Frontal cortex (tissue), 4 donors: ENCODE measurements at places on chromosomes 11 and 22.

DNA sequence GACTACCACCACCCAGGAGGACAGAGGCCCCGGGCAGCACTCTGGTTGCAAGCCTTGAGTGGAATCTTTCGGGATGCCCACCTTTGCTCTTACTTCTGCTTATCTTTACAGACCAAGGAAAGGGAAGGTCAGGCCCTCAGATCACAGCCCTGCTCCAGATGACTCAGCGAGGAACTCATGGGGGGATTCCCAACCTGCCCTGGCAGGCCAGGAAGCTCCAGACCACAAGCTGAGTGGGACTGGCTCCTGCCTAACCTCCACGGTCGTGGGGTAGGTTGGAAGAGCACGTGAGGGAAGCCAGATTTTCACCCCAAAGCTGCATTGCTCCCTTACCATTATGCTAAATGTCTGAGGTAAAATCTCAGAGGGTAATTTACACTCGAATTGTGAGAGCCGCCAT, 11.8 kb downstream of the TBC1D10A start:
- DNase-seq: no peak

DNA sequence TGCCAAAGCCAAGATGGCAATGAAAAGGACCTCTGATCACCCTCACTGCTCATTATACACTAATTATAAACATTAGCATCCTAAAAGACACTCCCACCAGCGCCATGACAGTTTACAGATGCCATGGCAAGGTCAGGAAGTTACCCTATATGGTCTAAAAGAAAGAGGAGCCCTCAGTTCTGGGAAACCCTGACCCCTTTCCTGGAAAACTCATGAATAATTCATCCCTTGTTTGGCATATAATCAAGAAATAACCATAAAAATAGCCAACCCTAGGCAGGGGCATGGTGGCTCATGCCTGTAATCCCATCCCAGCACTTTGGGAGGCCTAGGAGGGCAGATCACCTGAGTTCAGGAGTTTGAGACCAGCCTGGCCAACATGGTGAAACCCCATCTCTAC, 12.7 kb upstream of the CAPN5 start:
- DNase-seq: no peak

- peak; percentile 28 for DNase-seq
Measured at GRCh38 chr22:37564111-37564711, 3.9 kb downstream of the CDC42EP1 start.

DNA sequence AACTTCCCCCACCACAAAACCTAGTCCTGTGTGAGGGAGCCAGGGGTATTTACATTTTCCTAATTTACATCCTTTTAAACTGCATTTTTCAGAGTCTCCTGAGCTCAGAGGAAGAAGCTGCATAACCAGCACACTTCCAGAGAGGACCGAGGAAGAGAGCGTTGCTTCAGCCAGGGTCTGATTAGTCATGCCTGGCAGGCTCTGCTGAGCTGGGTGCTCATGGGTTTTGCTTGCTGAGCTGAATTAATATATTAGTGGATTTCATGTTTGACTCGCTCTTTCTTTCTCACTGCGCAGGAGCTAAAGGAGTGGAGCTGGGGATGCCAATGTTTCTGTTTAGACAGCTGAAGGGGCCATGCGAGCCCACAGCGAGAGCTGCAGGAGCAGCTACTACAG, 539.3 kb upstream of the B3GAT1 start:
- DNase-seq: no peak

GRCh38 chr11:3981084-3981633, 113.4 kb upstream of the RRM1 start:
- no peak for DNase-seq

DNA sequence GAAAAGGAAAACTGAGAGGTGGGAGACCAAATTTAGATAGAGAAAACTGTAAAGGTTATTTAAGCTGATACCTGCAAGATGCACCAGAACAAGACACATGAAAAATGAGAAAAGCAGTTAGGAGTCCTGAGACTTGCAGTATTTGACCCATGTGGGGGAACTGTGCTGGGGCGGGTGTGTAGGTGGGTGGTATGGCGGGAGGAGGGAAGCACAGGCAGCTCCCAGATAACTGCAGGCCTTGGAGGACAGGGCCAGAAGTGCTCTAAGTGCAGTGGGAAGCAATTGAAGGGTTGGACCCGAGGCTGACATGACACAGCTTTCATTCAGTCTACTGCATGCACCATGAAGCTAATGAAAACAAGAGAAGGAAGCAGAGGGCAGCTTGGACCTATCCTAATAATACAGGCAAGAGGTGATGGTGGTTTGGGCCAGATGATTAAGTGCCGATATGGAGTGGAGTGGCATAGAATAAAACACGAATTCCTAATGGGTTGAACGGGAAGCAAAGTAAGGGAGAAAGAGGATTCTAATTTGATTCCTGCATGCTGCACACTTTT, 48.0 kb upstream of the ANO3 start:
- no peak for DNase-seq

GRCh38 chr11:111923351-111923788, 4.7 kb downstream of the C11orf52 start:
- no peak for DNase-seq

DNA sequence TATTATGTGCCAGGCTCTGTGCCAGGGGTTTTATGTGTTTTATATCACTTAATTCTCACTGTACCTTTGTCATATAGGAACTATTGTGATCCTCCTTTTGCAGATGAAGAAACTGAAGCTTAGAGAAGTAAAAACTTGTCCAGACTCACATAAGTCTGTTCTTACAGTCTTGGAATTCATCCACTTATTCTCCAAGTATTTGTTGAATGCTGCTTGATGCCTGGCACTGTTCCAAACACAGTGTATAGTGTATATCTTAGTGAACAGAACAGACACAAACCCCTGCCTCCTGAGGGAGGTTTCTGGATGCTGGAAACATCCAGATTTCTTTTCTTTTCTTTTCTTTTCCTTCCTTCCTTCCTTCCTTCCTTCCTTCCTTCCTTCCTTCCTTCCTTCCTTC, 29.0 kb upstream of the FGF3 start:
- DNase-seq: no peak

DNA sequence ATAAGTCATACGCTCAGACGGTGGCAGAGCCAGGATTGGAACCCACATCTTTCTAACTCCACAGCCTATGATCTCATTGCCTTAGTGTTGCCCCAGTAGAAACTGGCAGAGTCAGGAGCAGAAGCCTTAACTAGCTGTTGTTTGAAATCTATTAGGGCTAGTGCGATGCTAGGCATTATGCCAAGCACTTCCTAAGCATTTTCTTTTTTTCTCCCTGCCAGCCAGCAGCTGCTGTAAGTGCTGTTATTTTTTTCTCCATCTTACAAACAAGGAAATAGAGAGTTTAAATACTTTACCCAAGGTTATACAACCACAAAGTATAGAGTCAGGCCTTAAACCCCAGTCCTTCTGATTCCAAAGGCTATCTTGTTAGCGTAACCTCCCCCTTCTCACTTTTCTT, 161.0 kb upstream of the SORL1-AS1 start:
- DNase-seq: no peak

GRCh38 chr11:119750056-119750455, 21.1 kb upstream of the NECTIN1 start:
- DNase-seq: no peak

DNA sequence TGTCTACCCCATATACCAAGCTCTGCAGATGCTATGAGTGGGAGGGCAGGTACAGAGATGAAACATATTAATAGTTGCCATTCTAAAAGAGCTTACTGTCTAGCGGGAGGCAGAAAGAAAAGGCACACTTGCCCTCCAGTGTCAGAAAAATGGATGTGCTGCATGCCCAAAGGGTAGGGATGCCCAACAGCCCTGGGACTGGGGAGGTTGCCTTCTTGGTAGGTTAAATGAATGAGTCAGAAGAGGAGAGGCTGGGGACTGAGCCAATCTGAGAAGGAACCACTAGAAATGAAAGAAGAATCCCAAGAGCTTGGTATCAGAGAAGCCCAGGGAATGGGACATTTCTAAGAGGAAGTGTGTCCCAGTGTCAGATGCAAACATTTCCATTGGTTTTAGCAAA, 1.2 kb downstream of the BIRC3 start:
- DNase-seq: no peak

DNA sequence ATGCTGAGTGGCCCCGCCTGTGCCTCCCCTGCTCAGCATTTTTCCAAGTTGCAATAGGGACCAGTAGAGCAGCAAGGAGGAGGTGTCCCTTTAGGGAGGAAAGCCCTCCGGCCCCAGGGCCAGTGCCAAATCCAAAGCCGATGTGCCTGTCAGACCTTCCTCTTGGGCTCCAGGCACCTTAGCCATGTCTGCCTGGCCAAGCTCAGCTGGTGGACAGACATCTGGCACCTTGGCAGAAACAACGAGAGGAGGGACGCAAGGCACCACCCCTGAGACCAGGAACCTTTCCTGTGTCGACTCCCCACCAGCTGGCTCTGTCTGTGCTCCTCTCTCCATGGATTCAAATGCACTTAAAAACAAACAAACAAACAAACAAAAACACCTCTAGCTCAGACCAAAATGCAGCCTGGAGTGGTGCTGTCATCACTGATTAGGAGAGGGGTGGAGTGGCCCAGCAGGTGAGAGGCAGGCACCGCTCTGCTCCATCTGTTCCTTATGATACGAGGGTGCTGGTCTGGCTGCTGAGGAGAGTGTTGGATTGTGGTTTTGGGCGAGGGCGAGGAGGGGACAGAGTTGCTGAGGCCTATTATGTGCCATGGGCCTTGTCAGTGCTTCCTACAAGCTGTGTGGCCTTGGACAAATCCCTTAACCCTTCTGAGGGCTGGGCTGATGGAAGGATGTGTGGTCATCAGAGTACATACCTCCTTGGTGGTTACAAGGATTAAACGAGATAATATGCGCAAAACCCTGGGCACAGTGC, 46.2 kb downstream of the TP53I11 start:
- no peak for DNase-seq

DNA sequence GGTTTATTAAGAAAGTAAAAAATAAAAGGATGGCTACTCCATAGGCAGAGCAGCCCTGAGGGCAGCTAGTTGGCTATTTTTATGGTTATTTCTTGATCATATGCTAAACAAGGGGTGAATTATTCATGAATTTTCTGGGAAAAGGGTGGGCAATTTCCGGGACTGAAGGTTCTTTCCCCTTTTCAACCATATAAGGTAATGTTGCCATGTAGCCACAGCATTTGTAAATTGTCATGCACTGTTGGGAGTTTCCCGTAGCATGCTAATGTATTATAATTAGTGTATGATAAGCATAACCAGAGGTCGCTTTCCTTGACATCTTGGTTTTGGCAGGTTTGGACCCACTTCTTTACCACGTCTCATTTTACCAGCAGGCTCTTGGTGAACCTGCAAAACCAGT, 610.4 kb upstream of the B3GAT1 start:
- no peak for DNase-seq

DNA sequence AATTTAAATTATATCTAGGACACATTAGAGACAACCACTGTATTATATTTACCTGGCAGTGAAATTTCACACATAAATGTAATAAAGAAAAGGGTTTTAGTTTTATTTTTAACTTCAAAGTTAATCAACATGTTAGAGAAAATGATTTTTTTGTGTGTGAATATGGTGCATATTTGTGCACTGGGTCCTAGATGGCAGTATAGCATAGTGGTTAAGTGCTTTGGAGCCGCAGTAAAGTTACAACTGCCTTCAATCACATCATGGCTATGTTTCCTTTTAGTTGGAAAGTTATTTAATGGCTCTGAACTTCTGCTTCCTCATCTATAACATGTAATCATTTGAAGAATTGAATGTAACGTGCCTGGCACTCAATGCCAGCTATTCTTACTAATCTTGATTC, 108.9 kb upstream of the DDI1 start:
- no peak for DNase-seq
